Colonic mucosa (tissue), 4 donors: ENCODE measurements at places on chromosomes 1 and 21.

DNA sequence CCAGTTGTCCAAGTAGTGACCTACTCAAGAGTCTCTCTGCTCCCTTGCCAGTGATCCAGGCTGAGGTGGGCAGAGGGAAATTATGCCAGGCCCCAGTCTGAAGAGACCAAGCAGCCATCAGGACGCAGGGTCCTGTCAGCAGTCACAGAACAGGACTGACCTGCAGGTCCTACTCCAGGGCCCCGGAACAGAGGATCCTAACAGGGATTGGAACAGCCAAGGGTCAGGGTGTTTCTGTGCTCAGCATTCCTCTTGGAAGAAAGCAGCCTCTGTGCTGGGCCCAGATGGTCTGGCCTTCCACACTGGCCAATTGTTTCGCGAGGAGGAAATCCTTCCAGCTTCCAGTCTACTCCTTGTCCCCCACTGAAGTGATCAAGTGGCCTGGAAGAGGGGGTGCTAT lies 41.6 kb upstream of the USP1 start:
- DNase-seq = no peak

DNA sequence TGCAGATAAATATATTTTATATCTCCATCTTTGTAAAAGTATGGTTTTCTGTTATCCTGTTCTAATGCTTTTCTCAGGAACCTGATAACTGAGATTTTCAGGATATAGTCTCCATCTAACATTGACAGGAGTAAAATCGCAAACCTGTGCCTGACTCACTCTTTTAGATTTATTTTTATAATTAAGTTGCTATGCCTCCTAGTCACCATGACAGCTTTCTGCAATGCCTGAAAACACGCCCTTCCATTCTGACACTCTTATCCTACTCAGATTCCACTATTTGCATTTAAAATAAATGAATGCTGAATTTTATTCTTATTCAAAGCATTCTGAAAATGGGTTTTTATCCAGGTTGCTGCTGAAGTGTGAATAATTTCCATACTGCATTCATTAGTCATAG lies 62.8 kb downstream of the RGS21 start:
- no peak for DNase-seq

GRCh38 chr1:150809651-150810050 lies 1.6 kb upstream of the CTSK start:
- no peak for DNase-seq

- DNase-seq = peak; percentile 13
Measured at GRCh38 chr21:39662411-39662953, 49.7 kb downstream of the B3GALT5 start.

- no peak for DNase-seq
Measured at GRCh38 chr1:106755682-106756406, 300.6 kb upstream of the PRMT6 start.

DNA sequence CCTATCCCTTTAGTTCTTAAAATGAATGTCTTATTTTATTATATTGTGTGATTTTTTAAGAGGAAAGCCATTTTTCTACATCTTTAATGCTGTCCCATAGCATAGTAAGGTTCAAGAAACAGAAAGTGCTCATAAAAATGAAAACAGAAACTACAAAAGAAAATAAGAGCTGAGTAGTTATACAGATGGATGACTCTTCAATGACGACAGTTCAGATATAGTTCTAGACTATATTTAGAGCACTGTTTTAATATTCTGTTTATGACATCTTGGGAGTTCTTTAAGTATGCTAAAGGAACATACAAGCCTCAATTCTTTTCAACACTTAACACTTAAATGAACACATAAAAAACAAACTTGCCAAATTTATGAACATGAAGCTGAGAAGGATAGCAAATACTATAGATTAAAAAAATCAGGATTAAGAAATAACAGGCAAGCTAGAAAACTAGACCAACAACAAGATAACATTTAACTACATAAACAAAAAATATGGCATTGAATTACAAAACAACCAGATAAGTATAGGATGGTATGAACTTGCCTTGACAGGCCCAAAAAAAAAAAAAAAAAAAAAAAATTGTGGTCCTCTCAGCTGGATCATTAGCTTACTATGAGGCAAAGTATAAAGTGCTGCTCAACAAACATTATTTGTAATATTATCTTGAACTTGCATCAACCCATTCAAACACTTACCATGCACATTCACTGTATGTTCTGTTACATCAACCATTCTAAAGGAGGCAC lies 87.9 kb downstream of the ZZZ3 start:
- no peak for DNase-seq

GRCh38 chr21:19171585-19171984 lies 768.0 kb upstream of the TMPRSS15 start:
- no peak for DNase-seq
